Upper lobe of right lung (tissue), 1 donor: ENCODE measurements at places on chromosomes 12 and 14.

DNA sequence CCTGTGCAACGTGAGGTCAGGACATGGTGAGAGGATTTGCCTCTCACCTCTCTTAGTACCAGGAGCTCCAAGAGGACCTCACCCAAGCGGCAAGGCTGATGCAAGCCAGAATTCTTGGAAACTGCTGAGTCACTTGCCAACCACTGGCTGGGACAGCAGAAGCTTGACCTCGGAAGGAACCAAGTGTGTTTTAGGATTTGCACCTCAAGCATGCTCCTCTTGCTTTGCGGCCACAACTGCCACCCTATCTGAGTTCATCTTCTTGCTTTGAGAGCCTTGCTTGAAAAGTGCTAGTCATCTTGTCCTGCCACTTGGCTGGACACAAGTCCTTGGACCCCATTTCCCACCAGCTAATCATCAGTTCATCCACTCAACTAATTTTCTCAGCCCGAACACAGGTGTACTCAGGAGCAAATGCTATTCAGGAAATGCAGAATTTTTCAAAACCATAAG, 195.8 kb downstream of the SLC25A21 start:
- H3K36me3 ChIP-seq = no peaks in the 10 kb centered on the region
- H3K4me3 ChIP-seq = no peak overlapping the region
- no peaks in the 10 kb centered on the region for H3K4me1 ChIP-seq
- no peak for DNase-seq
- no peaks in the 10 kb centered on the region for H3K27me3 ChIP-seq

GRCh38 chr14:69073915-69074314, 79.0 kb downstream of the DCAF5 start:
- H3K4me1 ChIP-seq = peaks cover 14% of the 10 kb centered on the region
- no peak for DNase-seq
- H3K36me3 ChIP-seq = peaks cover 35% of the 10 kb centered on the region
- H3K27ac ChIP-seq = no peak overlapping the region
- no peak overlapping the region for H3K4me3 ChIP-seq

DNA sequence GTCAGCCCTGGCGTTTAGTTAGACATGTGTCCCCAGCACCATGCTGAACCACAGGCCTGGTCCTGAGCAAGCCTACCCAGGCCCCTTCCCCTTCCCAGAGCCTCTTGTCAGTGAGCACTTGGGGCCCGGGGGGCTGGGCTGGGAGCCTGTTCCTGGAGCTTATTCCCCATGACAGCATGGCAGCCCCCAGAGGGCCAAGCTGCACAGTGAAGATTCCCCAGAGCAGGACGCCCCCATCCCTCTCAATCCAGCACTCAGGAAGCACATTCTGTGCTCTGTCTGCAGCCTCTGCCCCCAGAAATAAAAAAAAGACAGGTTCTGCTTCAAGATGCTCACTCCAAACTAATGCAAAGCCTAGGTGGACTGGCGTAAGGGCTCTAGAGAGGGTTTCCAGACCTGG, 117.3 kb downstream of the LGMN start:
- no peak for DNase-seq
- no peaks in the 10 kb centered on the region for H3K27me3 ChIP-seq
- no peak overlapping the region for H3K27ac ChIP-seq

GRCh38 chr14:40003773-40004172, 571.5 kb upstream of the FBXO33 start:
- H3K36me3 ChIP-seq = no peaks in the 10 kb centered on the region
- H3K4me1 ChIP-seq = peaks cover 3% of the 10 kb centered on the region
- H3K27me3 ChIP-seq = no peaks in the 10 kb centered on the region

GRCh38 chr14:70190156-70190555, 1.4 kb upstream of the SLC8A3 start:
- H3K27me3 ChIP-seq = peaks cover 66% of the 10 kb centered on the region
- no peaks in the 10 kb centered on the region for H3K36me3 ChIP-seq
- no peak for DNase-seq
- no peak overlapping the region for H3K27ac ChIP-seq
- peaks cover 11% of the 10 kb centered on the region for H3K4me1 ChIP-seq
- no peak overlapping the region for H3K4me3 ChIP-seq

GRCh38 chr14:94558842-94559241, 2.4 kb upstream of the SERPINA4 start:
- H3K27ac ChIP-seq = no peak overlapping the region
- DNase-seq = no peak
- no peak overlapping the region for H3K4me3 ChIP-seq
- peaks cover 11% of the 10 kb centered on the region for H3K27me3 ChIP-seq

GRCh38 chr12:57127726-57128518, at the start of gene LRP1:
LRP1 (plus strand) TSS chr12:57128483; CDS start chr12:57128965, 482 bp downstream.
- H3K27ac ChIP-seq = peak within 1 kb of the TSS; percentile 92
- peak; percentile 93 for DNase-seq
- H3K4me1 ChIP-seq = peaks cover 21% of the 10 kb centered on the region
- H3K4me3 ChIP-seq = peak within 1 kb of the TSS; percentile 83
- H3K27me3 ChIP-seq = no peaks in the 10 kb centered on the region
- no peaks in the 10 kb centered on the region for H3K36me3 ChIP-seq

DNA sequence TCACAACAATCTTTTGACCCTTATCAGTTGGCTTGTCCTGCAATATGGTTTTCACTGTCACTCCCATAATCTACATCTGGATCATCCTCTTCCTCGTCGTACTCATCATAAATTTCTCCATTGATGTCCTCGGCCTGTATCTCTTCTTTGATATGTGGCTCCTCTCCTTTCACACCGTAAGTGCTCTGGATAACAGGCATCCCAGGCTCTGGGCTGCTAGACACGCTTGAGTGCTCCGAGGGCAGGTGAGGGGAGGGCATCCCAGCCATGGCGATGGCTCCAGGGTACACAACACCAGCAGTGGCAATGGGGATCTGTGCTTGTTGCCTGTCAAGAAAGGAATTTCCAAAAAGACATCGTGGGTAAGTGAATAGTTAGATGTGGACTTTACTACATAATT, 415.3 kb downstream of the SOX5 start:
- H3K4me1 ChIP-seq = no peaks in the 10 kb centered on the region
- H3K27ac ChIP-seq = no peak overlapping the region
- no peak overlapping the region for H3K4me3 ChIP-seq
- no peaks in the 10 kb centered on the region for H3K36me3 ChIP-seq
- no peaks in the 10 kb centered on the region for H3K27me3 ChIP-seq
- no peak for DNase-seq
